Germinal center (tissue), 1 donor: ENCODE measurements at places on chromosomes 2 and 18.

GRCh38 chr2:210461401-210461800, 15.2 kb downstream of the LANCL1 start:
- peak; percentile 46 for DNase-seq

GRCh38 chr18:37499044-37499443, 66.6 kb downstream of the CELF4 start:
- DNase-seq, result no peak

DNA sequence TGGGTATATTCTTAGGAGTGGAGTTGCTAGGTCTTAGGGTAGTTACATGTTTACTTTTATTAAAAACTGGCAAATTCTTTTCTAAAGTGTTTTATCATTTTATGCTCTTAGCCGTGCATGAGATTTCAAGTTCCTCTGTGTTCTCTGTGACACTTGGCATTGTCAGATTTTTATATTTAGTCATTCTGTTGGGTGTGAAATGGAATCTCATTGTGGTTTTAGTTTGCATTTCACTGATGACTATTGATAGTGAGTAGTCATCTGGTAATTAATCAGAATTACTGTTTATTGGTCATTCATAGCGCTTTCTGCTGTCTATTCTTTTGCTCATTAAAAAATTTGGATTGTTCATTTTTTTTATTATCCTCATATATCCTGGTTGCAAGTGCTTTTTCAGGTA, 34.1 kb downstream of the RAB3GAP1 start:
- DNase-seq, result no peak

DNA sequence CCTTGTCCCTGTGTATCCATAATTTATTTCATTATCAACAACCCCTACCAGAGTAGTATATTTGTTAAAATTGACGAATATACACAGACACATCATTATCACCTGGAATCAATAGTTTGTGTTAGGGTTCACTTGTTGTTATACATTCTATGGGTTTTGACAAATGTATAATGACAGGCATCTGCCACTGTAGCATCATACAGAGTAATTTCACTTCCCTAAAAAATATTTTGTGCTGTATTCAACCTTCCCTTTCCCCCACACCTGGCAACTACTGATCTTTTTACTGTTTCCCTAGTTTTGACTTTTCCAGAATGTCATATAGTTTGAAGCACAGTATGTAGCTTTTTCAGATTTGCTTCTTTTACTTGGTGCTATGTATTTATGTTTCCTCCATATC, 132.0 kb downstream of the ZNF804A start:
- no peak for DNase-seq

DNA sequence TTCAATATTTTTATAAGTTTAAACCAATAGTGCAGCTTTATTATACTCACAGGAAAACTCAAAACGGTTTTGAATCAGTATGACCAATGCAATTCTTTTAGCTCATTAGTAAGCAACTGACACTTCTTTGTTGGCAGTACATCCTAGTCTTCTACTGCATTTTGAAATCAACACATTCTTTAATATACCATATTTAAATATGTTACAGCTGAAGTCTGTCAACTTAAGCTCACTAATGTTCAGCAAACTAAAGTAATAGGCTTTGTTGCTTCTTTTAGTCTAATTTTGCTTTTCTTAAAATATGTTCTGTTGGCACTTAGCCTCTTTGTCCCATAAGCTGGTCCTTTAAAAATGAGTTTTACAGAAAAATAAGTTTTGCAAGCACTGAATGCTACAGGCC, 55.4 kb upstream of the CCBE1 start:
- no peak for DNase-seq

GRCh38 chr2:132037527-132038178, 124.1 kb downstream of the ANKRD30BL start:
- DNase-seq, result peak; percentile 3

- no peak for DNase-seq
Measured at GRCh38 chr2:163467251-163467630, 268.6 kb downstream of the FIGN start.

GRCh38 chr2:102473020-102473419, at the start of gene SLC9A4:
Gene SLC9A4, plus strand, starts transcription at chr2:102473226. Its CDS starts 534 bp downstream, at chr2:102473760.
- peak; percentile 21 for DNase-seq

GRCh38 chr18:42813570-42813969, 301.9 kb downstream of the RIT2 start:
- DNase-seq, result no peak

- DNase-seq, result no peak
Measured at GRCh38 chr2:134512734-134513464, 205.9 kb downstream of the TMEM163 start.

DNA sequence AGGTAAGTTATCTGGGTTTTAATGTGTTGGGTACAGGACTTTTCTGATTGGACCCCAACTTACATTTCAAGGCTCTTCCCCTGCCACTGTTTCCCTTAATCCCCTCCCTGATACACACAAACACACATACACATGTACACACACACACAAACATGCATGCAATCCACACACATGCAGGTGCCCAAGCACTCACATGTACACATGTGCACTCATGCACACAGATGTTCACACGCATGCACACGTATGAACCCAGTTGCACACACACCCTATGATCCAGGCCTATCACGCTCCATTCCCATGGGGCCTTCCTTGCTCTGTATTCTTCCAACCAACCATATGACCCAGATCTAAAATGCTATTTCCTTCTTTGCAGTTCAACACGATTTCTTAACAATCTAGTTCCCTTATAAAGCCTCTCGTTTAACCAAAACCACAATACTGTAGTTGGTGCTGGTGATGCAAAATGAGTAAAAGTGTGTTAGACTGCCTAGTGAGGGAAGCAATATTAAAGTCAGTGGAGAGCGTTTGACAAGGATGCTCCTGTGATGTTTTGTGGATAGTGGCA, 11.1 kb downstream of the SERPINB8 start:
- DNase-seq, result no peak

- DNase-seq, result no peak
Measured at GRCh38 chr2:48755473-48755872, at the start of gene LHCGR. Gene LHCGR, minus strand, starts transcription at chr2:48755724. Its CDS starts 53 bp downstream, at chr2:48755671.

GRCh38 chr2:36423172-36423571, 67.6 kb downstream of the CRIM1 start:
- DNase-seq, result no peak

GRCh38 chr2:71801969-71802368, 345.7 kb downstream of the CYP26B1 start:
- DNase-seq, result no peak

DNA sequence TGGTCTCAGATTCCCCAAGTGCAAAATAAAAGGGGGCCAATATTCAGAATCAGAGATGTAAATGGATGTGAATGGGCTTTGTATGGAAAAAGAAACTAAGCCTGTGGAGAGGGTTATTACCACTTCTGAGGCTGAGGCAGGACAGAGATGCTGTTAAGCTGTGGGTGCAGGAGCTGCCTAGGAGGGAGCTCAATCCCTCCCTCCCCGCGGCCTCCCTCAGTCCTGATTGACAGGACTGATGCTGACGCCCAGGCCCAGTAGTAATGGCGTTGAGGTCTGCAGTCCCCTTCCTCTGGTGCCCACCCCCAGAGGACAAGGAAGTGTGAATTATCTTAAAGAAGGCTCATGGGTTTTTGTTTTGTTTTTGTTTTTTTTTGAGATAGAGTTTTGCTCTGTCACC, 40.4 kb downstream of the PSD4 start:
- no peak for DNase-seq

- no peak for DNase-seq
Measured at GRCh38 chr2:196074631-196075030, 6.0 kb upstream of the DNAH7 start.

DNA sequence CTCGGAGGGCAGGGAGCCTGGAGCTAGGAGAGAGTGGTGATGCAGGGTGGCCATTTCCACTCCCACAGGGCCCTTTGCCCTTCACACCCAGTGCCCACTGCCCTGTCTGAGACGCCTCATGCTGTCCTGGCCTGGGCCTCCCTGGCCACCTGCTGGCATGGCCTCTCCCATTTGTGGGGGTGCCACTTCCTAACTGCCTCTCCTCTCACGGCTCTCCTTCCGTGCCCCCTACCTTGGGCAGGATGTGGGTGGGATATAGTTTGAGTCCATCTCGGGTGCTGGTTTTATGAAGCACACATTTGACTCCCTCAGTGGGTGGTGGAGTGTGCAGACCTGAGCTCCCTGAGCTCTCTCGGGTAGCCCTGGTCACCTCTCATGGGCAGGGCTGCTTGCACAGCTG, 46.0 kb downstream of the DGKD start:
- DNase-seq, result no peak

DNA sequence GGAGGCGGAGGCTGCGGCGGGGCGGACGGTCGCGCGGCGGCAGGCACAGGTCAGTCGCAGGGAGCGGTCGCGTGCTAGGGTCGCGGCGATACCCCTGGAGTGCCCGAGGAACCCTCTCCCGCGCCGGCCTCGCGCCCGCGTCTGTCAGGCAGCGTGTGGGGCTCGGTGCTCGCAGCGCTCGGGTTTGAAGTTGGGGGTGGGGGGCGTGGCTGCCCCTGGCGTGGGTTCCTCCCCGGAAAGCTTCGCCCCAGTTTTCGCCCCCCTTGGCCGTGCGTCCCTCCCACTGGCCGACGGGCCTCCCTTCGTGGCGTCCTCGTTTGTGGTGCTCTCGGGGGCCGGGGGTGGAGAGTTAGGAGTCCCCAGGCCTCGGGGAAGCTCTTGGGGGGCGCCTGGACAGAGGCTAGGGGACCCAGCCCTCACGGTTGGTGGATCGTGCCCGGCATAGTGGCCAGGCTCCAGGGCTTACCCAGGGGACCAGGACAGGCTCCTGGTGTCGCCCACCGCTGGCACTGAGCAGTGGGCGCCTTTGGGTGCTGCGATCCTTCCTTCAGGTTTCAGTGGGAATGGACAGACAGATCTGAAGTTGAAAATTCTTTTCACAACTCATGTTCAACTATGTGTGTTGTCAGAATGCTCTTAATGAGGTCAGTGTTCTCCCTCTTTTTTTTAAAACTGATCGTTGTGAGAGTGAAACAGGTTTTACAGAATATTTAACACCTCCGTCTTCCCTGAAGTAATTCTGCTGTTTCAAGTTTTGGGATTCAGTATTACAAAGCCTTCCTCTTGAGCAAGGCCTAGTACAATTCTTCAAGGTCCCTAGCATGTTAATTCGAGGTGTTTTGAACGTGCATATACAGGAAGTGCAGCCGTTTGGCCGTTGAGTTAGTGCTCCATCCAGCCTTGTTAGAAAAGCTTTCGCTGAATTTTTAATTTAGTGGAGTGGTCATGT, 604 bp downstream of the RALBP1 start:
- peak; percentile 62 for DNase-seq

- DNase-seq, result no peak
Measured at GRCh38 chr2:10741139-10741538, 19.7 kb downstream of the ATP6V1C2 start.

GRCh38 chr18:62183578-62184195, 3.2 kb downstream of the PIGN start:
- DNase-seq, result peak; percentile 39

GRCh38 chr2:200593905-200594304, 8.1 kb downstream of the AOX1 start:
- no peak for DNase-seq

- DNase-seq, result no peak
Measured at GRCh38 chr2:124584615-124585014, 559.5 kb downstream of the CNTNAP5 start.

DNA sequence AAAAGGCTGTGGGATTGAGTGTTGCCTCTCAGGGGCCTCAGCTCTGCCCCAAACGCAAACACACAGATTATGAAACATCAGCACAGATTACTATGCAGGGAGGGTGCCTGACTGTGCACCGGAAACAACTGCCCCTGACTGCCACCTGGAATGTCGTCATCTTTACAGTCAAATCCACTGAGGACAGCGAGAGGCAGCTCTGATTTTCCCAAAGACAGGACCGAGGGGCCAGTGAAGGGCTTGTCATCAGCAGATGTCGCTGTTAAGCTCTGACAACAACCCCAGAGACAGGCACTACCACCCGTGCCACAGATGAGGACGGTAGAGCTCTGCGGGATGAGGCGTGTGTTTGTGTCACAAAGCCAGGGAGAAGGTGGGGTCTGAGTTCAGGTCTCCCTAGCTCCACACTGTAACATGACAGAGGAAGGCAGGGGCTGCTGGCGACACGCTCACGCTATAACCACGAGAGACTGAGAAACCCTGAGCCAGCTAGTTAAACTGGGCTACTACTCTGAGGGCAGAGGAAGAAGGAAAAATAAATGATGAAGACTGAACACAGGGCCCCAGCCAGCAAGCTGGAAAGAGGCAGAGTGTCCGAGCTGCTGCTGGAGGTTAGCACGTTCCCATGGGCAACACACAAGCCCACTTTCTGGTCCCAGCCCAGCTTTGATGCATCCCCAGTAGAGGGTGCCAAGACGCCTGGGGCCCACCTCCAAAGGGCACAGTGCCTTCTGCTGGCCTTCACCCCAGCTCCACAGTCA, 47.0 kb downstream of the PARD6G start:
- no peak for DNase-seq

GRCh38 chr2:146807568-146808168, 1037.2 kb upstream of the ACVR2A start:
- no peak for DNase-seq

DNA sequence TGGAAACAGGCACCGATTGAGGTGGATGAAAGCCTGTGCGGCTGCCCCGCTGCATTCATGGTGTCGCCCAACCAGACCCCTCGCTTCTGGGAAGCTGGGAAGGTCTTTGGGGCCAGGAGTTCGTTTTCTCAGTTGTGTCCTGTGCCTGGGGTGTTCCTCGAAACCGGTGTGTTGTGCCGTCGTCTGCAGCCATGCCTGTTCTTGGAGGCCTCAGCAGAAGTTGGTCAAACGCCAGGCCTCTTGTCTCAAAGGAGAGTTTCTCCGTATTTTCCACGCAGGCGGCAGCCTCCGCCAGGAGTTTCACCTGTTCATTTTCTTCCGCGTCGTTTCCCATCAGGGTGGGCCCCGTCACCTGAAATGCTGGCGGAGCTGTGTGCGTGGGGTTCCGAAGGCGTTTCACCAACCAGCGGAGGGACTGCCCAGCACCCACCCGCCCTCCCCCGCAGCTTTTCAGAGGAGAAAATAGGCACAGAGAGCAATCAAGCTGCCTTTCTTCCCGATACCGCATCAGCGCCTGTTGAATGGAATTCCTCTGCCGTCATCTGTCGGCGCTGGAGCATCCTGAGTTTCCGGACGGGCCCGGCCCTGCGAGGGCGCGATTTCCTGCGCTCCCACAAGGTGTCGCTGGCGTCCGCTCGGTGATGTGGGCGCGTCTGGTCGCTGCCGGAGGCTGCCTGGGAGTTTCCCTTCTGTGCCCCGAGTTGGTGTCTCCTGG, 17.0 kb upstream of the NFATC1 start:
- DNase-seq, result peak; percentile 81

DNA sequence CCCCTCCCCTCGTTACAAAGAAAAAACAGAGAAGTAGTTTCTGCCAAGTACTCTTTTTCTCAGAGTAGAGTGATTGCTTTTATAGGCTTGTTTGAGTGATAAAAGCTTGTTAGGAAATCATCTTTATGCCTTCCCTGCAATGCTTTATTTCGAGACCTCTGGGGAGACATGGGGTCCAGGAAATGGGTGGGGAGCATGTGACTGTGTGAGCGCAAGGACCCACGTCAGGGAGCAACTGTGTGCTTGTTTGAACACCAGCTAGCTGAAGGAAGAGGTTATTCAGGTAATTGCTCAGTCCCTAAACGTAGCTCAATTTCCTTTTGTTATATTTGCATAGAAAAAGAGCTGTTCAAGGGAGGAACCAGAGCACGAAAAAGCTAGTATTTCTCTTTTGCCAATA, 187.3 kb downstream of the FAM210A start:
- peak; percentile 47 for DNase-seq

GRCh38 chr2:86118130-86118529, 12.1 kb downstream of the PTCD3 start:
- DNase-seq, result no peak

- no peak for DNase-seq
Measured at GRCh38 chr2:177629357-177630024, 236.9 kb downstream of the AGPS start.
